NCI-H748 treated with DMSO at 0.1 percent for 48 hours (cell line): ENCODE measurements at places on chromosomes 3 and 15.

DNA sequence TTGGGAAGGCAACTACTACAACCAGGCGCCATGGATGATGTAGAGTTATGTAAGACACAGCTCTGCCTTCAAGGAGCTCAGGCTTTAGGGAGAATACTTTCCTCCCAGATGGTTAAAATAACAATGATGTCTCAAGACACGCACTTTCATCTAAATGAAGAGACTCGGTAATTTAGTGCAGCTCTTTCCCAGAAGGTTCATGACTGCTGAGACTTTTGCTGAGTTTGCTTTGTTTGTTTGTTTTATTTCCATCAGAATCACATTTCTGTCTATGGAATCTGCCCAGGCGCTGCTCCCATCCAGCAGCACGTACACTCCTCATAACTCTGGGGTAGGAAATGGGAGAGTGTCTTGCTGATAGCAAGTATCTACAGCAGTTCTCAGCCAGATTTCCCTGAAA is 33.9 kb upstream of the MEX3B start:
- DNase-seq, result no peak

GRCh38 chr3:7332696-7333095 is 471.8 kb downstream of the GRM7 start:
- DNase-seq, result no peak

- DNase-seq, result no peak
Measured at GRCh38 chr15:59360896-59361295, 11.8 kb downstream of the MYO1E start.

DNA sequence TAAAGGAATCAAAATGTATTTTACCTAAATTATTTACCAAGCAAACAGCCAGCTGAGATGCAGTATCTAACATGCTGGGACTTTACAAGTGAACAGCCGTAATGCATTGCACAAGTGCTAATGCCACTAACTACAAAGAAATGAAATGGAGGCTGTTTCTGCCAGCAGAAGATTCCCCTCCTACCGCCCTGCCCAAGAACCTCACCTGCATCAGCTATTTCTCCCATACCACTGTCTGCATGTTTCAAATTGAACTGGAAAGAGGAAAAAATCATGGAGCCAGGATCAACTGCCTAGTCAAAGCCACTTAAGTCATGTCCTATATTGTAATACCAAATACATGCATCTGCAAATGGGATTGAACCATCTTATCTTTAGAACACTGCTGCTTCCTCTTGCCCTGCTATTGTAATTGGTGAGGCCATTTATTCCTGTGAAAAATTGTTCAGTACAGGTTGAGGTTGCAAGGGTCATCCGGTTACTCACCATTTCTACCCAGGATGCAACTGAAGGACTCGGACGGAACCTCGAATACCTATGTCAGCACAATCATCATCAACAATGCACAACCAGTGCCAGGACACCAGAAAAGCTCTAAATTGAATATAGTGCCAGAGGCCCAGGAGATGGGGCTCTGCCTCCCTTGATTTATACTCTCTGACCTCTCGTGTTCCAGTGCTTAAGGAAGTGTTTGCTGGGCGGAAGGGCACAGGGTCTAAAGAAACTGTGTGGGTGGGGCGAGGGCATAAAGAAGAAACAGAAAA is 27.5 kb downstream of the ANXA2 start:
- no peak for DNase-seq

DNA sequence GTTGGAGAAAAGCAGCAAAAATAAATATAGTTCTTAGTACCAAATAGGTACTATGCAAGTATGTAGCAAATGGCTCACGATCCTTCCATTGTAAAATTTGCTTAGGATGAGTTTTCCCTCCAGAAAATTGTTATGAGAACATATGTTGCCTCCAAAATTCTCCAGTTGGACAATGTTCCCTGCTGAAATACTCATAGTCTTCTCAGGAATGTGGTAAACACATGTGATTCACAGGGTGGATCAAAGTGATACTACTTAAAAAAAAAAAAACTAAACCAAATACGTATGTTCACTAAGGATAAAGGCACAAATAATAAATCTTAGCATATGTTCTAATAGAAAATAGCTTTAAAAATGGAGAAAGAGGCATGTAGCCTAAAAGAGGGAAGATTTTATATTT is 84.3 kb upstream of the ZNF385D start:
- no peak for DNase-seq

GRCh38 chr15:60548101-60548500 is 69.2 kb upstream of the ICE2 start:
- DNase-seq, result no peak

DNA sequence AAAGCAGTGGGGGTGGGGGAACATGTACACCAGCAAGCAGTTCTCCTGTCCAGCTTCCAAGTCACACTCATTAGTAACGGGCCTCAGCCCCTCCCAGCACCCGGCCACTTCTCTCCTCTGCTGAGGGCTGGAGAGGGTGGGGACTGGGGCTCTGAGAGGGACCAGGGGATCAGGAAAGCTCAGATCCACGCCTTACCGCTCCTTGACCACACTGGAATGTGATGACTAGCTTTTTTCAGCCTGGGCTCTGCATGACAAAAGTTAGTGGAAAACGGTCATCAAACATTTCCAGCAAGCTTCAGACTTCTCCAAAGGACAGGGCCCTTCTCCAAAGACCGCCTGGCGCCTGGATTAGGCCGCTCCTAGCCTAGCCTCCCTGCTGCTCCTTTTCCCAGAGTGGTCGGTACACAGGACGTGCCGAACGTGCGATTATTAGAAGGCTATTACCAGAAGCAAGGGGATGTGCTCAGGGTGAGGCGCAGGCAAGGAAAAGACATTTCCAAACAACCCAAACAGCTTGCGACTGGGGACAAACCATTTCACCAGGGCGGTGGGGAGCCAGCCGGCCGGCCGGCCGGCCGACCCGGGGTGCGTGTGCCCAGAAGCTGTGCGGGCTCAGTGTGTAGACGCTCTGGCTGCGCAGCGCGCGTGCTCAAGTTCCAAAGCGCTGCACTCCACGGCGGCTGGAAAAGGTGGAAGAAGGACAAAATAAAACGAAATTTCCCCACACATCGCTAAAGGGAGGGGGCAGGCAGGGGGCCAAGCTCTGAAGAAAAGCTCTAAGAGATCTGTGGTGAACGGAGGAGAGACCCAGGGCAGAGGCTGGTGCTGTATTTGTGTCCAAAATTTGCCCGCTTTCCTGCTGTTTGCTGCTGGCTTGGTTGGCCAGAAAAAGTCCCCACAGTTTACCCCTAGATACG is 51.0 kb upstream of the SSR3 start:
- DNase-seq, result peak; percentile 26

GRCh38 chr3:33831053-33831452 is 32.6 kb downstream of the PDCD6IP start:
- DNase-seq, result no peak

DNA sequence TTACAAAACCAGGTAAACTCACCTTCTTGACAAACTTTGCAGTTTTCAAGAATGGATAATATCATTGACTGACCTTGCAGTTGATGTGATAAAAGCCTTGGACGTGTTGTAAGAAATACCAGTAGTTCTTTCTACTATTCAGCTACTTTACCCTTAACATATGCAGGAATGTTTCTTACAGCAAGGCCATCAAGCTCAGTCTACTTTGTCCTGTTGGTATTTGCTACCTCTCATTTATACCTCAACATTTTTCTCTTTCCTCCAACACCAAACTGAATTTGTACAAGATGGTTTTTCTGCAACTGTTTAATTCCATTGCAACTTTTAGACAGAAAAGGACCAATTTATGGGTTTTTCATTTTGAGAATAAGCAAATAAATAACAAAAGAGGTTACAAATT is 147.4 kb upstream of the BCHE start:
- DNase-seq, result no peak

GRCh38 chr3:36305929-36306520 is 74.3 kb upstream of the STAC start:
- no peak for DNase-seq

GRCh38 chr3:122350814-122351418 is 25.9 kb downstream of the CSTA start:
- no peak for DNase-seq

GRCh38 chr3:151468284-151468917 is 7.5 kb upstream of the IGSF10 start:
- DNase-seq, result peak; percentile 16

- DNase-seq, result no peak
Measured at GRCh38 chr3:100107221-100107814, 7.0 kb downstream of the FILIP1L start.

GRCh38 chr3:35680866-35681650 is 41.7 kb downstream of the ARPP21 start:
- DNase-seq, result no peak

- no peak for DNase-seq
Measured at GRCh38 chr3:160049565-160049964, 60.9 kb downstream of the IL12A start.

GRCh38 chr15:93327364-93327763 is 238.4 kb upstream of the RGMA start:
- no peak for DNase-seq
